ENCODE measurements at places on chromosomes 12 and 14.

- DNase-seq = no peak
Observed at GRCh38 chr14:31530136-31530535, 31.1 kb upstream of the NUBPL start.

DNA sequence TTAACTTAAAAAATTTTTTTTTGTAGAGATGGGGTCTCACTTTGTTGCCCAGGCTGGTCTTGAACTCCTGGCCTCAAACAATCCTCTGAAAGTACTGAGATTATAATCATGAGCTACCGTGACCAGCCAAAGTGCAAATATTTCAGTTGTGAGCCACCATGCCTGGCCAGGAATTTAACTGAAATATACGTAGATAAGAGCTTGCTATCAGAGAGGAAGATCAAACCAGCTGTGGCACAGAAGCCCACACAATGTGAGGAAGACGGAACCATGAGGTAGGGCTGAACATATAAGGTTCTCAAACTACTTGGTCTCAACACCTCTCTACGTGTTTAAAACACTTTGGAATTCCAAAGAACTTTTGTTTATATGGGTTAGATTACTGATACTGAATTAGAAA, 29.1 kb downstream of the ATG14 start:
- DNase-seq = no peak

DNA sequence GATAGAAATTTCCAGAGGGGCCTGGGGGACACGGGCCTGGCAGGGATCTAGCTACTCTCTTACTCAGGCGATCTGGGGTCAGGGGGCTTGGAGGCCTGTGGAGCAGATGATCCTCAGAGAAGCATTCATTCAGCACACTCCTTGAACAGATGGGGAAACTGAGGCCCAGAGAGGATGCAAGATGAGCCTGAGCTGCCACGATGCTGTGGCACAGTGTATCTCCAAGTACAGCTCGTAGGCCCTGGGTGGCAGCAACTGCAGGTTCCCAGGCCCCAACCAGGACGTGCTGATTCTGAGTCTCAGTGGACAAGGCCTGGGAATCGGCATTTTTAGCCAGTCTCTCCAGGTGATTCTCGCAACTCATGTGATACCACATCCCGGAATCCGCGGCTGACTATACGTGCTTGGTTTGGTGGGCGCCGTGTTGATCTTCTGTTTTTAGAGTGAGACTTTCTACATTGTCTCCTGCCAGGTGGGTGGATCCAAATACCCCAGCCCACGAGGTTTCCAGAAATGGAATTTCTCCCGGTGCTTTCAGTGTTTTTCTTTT, 22.5 kb downstream of the ADGRD1 start:
- no peak for DNase-seq

GRCh38 chr12:18165889-18166288, 75.9 kb upstream of the RERGL start:
- DNase-seq = no peak

GRCh38 chr14:105187935-105188524, 6.9 kb upstream of the NUDT14 start:
- no peak for DNase-seq

DNA sequence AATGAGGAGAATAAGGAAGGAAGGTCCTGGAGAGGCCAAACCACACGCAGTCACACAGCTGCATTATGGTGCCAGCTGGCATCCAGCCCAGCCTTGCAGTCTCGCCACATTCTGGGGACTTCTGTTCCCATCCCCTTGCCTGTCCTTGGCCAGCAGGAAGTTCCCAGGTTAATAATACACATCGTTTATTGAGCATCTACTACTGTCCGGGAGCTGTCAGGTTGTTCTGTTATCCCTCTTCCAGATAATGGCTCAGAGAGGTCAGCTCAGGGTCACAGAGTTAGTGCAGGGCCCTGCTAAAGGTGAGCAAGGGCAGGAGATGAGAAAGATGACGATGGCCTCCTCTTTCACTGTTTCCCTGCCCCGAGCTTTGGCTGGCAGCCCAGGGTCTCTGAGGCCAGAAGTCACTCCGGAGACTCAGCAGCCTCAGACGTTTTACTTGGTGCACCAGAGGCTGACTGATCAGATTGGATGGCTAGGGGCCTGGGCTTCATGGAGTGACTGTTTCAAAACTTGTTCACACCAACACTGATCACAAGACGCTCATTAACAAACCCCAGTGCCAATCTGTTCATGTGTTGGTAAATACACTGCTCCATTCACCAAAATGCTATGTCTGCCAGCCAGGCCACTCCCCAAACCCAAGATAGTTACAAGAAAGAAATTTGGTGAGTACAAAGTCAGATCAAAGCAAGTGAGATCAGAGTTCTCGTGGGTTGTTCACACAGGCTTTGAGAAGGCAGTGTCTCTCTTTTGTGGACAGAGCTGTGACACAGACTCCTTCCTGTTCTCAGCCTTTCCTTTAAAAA, 79.2 kb downstream of the B4GALNT3 start:
- DNase-seq = peak; percentile 97

DNA sequence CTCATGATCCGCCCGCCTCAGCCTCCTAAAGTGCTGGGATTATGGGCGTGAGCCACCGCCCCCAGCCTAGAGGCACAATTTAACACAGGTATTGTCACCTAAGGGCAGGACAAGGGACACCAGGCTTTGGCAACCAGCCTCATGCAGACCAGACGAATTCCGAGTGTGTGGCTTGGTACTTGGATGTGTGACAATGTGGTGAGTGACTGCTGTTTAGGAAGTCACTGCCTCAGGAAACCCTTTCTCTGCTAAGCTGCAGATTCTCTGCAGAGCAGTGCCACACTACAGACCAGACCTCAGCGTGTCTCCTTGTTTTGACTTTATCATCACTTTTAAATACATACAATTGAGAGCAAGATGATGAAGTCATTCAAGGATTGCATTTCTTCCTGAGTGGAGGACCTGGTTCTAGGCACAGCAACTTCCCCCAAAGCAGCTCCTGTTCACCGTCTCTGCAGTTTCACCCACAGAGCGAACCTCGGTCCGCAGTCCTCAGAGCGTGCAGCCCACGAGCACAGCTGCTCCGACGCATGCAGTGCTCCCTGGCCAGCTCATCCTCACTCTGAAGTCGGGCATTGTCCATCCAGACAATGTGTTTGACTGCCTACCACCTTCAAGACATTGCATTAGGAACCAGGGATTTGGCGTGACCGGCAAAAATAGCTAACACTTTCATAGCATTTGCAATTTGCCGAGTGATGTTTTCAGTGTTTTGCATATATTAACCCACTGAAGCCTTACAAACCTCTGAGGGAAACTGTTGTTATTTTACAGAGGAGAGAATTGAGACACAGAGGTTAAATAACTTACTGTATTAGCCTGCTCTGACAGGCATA, 235.2 kb downstream of the CHST11 start:
- no peak for DNase-seq

- peak; percentile 40 for DNase-seq
Observed at GRCh38 chr12:17992002-17992656, 97.9 kb downstream of the RERGL start.

DNA sequence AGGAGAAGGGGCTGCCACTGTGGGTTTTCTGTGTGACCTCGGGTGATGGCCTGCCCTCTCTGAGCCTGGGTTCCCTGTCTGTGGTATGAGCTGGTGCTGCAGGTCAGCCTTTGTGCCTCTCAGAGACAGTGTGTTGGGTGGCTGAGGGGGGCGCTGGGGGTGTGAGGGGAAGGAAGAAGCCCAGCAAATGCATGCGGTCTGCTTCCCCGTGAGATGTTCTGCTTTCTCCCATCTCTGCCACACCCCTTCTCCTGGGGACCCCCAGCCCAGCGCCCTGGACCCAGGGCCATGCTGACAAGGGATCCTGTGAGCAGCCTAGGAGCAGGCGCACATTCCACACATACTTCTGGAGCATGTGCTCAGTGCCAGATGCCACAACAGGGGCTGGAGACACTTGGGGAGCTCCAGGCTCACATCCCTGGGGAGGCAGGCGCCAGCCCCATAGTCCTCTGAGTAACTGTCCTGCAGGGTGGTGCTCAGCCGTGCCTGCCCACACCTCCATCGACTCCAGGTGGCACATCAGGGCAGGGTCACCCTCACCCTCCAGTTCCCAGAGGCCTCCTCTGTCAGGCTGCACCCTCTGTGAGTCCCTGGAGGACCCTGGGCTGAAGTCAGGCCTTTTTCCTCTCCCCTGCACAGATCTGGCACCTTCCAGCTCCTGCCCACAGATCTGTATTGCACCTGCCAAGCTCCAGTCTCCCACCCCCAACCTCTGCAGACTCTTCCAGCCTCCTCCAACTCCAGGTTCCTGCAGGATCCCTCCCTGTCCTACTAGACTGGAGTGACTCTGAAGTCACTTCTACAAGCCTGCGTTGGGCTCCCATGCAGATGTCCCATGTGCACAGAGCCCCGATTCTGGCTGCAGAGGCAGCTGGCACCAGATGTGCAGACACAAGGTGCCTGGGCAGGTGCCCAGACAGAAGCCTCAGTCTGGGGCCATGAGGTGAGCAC, 205.6 kb downstream of the KIF26A start:
- DNase-seq = no peak

DNA sequence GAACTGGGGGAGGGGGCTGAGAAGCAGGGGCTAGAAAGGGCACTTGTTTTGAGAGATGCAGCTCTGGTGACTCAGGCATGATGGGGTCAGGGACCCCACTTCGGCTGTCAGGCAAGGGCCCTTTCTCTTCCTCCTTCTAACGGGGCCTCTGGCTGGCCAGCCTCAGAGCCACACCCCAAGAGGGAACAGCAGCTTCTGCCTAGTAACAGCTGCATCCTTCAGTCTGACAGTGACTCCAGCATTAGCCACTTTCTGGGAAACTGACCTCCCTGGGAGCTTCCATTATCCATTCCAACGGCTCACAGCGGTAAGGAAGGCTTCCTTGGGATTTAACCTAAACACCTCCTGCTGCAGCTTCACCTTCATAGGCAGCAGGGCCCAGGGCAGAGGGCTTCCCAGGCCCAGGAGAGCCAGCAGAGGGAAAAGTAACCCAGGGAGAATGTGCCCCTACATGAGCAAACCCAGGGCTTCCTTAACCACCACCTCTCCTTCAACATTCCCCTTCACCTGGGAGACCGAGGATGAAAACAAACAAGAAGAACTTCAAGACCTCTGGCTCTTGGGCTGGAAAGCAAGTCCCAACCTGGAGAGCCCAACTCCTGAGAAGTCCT, 2.7 kb downstream of the NCKAP5L start:
- DNase-seq = no peak

DNA sequence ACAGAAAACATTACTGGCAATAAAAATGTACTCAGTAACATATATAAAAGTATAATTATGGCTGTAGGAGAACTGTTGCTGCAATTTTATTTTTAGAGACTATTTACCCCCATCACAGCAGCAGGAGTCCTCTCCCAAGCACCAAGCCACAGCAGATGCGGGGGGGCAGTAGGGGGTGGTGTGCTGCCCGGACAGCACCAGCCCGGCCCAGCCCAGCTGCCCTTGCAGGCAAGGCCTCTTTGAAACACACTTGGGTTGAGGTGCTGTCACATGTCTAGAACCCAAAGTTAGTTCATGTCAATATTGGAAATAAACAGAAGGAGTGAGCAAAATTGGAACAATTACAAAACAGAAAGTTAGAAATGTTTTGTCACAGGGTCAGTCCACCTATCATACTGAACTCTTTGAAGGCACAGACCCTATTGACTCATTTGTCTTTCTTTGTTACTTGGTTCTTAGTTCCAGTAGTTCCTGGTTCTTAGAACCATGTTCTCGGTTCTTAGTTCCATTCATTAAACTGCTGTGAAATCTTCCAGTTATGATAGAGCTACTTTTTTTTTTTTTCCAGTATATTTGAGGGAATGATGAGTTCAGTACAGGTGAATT, 22.7 kb downstream of the CCNK start:
- DNase-seq = no peak

DNA sequence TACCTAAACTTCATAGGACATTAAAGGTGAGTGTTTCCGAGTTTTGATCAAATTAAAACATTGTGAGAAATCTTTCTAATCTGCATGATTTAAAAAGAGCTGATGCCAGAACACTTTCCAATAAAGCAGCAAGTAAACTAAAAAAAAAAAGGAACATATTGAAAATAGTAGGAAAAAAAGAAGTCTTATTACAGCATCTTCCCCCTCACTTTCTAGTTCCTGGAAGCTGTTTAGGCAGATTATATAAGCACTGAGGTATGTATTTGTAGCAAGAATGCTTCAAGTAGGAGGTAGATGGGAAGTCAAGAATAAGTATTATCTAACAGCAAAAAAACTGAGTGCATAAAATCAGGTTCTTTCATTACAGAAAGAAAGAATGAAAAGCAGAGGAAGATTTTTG, 45.8 kb downstream of the ERO1A start:
- no peak for DNase-seq

DNA sequence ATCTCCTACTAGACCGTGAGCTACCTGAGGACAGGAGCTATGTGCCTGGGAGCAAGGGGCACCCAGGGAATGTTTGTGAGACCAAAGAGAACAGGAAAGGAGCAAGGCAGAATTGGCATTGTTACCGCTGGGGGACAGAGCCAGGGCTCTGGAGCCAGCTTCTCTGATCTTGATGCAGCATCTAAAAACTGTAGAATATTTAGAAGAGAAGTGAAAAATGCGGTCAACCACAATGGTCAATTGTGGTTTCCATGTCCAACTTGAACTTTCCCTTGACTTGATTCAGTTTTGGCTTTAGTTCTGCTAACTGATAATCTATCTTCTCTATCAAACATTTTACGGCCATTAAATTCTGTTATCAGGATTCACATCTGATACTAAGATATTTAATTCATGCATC, 201.2 kb downstream of the ANO4 start:
- DNase-seq = no peak

- no peak for DNase-seq
Observed at GRCh38 chr14:44812672-44813071, 149.1 kb downstream of the KLHL28 start.

DNA sequence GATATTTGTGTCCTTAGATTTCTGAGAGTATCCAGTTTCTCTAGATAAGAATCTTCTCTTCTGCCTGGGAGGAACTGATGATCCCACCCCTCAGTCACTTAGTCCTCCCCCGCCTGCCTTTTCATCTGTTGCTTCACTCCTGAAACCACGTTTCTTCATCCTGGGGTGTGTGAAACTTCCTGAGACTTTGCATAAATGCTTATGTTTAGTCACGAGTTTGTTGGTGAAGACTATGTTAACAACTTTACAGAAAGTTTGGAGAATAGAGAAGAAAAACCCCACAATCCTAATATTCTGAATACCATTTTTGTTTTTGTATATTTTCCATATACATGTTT, 33.2 kb downstream of the MARK3 start:
- no peak for DNase-seq

GRCh38 chr12:12492547-12492946, 70.1 kb downstream of the DUSP16 start:
- no peak for DNase-seq

DNA sequence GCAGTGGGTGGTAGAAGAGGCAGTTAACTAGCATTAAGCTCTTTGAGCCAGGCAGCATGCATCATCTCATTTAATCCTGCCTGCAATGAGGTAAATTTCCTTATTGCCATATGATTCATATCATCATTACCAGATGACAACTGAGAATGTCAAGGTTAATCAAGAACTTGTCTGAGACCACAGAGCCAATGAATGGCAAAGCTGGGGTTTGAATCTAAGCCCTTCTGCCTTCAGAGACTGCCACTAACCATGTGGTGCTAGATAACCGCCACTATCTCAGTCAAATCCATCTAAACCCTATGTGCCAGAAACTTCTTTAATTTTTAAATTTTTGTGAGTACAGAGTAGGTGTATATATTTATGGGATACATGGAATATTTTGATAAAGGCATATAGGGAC, 77.8 kb upstream of the GRIP1 start:
- no peak for DNase-seq

- DNase-seq = no peak
Observed at GRCh38 chr12:131506426-131506825, 204.5 kb upstream of the SFSWAP start.

All from HT-29 (cell line).